AG09309 (cell line): ENCODE measurements at places on chromosomes 16 and 17.

DNA sequence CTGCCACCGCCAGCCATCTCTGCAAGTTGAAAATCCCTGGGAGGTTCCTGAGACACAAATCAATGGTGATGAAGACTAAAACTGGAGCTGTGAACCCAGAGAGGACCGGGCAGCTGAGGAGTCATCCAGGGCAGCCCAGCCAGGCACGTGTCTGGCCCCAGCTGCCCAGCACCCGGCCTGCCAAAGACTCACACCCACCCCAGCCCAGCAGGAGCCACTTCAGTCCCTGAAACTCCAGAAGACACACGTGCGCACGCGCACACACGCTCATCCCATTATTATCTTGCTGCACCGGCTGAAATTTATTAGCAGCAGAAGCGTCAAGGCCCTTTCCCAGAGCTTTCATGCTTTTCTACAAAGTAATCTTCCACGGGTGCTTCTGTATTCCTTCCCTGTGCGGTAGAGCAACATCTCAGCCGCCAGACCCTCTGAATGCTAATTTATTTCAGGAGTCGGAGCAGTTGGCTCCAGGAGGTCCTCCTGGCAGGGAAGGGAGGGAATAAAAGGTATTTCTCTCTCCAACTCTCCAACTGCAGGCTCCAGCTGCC is 59.8 kb upstream of the RBFOX3 start:
- DNase-seq: no peak

DNA sequence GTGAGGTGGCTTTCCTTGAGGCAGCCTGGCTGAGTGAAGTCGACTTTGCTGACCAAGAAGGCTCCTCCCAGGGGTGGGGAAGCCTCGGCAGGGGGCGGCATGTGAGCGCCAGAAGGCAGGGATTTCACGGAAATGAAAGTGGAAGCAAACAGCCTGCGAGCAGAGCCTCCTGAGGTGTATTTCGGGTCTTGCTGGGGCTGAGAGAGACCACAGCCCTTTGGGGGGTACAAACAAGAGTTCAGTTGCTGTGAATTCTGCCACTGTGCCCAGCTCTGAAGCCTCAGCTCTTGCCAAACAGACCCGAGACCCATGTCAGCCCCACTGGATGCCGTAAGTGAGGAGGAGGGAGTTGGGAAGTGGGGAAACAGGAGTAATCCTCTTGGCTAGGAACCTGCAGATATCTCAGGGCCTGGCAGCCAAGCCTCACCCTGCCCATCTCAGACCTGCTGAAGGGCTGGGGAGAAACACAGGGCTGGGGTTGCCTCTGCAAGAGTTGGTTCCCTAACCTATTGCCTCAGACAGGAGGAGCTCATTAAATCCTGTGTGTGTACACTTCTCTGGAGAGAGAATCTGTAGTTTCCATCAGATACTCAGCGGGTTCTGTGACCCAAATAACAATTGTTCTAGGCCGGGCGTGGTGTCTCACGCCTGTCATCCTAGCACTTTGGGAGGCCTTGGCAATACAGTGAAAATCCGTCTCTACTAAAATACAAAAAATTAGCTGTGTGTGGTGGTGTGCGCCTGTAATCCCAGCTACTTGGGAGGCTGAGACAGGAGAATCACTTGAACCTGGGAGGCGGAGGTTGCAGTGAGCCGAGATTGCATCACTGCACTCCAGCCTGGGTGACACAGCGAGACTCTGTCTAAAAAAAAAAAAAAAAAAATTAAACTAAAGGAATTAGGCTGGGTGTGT is at the start of gene IFI35:
Gene IFI35, plus strand, starts transcription at position 146 of the 913 bp plus-strand sequence. Its CDS starts 164 bp downstream, at position 310.
- DNase-seq: no peak

GRCh38 chr16:49529411-49530045 is 155.9 kb downstream of the C16orf78 start:
- DNase-seq: no peak

DNA sequence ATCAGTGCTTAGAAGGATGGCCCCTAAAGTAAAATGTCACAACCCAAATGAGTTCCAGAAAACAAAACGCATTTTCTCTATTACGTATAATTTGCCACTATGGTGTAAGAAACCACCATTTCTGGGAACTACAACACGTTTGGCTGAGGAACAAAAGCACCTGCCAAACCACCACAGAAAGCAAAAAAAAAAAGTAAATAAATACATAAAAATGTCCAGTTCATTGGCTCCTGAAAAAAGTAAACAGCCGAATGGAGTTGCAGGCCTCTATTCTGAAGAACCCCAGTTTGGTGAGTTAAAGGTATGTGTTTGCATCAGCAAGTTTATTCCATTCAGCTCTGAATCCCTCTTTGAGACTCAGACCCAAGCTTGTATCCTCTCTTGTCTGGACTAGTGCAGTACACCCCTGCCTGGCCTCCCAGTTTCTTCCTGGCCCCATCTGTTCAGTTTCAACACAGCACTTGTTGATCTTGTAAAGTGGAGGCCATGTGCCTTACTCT is 36.9 kb downstream of the ERN1 start:
- no peak for DNase-seq

DNA sequence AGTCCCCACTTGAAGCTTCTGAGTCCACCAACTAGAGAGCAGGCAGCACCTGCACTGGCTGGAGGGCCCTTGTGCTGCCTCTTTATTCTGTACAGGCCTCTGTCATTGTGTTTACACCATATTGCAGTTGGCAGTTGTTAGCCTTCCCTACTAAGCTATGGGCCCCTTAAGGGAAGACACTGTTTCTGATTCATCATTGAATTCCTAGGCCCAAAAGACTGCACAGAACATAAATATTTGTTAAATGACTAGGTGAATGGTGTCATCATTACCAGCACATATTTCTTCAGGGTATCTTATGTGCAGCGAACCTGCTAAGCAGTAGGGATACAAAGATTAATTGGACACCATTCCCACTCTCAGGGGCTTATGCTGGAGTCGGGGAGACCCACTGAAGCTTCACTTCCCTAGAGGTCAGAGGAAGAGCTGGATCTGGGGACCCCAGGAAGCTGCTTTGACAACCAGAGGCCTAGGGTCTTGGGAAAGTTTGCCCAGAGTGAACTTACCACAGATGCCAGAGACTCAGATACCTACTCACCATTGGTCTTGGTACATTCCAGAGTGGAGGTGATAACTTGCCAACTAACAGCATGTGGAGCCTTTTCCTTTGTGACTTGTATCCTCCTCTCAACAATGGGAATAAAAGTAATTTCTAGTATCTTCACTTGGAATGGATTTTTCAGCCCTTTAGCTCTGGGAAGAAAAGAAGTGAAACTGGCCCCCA is 28.7 kb upstream of the DDX52 start:
- peak; percentile 81 for DNase-seq

DNA sequence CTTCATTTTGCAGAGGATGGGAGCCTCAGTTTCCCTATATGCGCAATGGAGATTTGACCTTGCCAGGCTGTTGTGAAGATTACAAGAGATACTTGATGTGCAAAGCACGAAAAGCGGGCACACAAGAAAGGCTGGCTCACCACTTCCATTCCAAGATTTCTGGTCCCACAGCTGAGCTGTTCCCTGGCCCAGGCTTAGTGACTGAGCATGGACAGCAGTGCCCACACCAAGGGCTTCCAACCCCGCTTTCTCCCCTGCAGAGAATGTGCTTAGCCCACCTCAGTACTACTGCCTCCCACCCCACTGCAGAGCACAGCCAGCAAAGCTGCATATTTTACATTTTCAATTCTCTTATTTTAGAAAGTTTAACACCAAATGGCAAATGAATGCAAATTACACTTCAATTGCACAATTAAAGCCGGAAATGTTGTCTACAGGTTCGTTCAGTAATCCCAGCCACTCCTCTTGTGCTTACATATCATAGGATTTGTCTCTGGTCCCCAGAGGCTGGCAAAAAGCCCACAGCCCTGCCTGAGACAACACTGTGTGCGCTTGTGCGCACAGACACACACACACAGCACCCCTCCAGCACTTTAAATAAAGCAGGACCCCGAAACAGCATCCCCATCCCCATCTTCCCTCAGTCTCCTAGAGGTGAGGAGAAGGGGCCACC is 51.8 kb downstream of the VAC14 start:
- no peak for DNase-seq

- no peak for DNase-seq
These were observed 30.1 kb upstream of the PMFBP1 start for GRCh38 chr16:72202014-72202413.

GRCh38 chr16:59634004-59634579 is 900.0 kb upstream of the GOT2 start:
- DNase-seq: peak; percentile 27

DNA sequence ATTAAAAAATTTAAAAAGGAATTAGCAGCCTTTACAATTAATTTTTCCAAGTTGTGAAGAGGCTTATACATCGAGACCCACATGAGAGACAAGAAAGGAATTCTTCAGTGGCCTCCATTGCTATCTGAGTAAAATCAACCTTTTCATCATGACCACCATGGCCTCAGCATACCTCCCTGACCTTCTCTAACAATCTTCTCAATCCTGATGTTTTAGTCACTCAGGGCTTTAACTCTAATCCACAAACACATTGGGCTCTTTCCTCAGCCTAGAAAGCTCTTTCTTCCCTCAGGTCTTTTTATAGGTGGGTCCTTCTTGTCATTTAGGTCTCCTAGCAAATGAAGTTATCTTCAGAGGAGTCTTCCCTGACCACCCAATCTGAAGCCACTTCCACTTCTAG is 46.4 kb downstream of the SPOP start:
- DNase-seq: no peak

DNA sequence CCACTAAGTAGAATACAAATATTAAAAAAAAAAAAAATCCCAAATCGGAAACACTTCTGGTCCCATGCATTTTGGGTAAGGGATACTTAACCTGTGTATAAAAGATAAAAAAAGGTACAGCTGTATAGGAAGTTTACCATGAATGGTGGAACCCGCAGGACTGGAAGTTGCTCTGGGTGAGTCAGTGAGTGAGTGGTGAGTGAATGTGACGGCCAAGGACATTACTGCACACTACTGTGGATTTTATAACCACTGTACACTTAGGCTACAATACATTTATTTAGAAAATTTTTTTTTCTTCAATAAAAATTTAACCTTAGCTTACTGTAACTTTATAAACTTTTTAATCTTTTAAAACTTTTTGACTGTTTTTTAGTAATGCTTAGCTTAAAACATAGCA is 71.3 kb upstream of the BCAR1 start:
- no peak for DNase-seq

DNA sequence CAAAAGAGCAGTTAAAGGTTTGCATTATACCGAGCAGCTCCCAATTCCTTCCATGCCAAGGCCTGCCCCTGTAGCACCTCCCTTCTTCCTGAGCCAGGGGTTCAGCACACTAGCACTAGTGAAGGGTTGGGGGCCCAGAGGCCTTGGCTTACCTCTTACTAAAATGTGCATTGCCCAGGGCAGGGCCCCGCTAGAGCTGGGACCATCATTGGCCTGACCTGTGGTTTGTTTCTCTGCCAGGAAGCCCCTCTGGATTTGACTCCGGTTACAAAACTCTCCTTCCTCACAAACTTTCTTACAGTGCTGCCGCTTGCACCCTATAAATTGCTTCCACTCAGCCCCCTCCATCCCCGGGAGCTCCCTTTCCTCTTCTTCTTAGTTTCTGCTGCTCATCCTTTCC is 33.8 kb downstream of the MPRIP start:
- DNase-seq: no peak

DNA sequence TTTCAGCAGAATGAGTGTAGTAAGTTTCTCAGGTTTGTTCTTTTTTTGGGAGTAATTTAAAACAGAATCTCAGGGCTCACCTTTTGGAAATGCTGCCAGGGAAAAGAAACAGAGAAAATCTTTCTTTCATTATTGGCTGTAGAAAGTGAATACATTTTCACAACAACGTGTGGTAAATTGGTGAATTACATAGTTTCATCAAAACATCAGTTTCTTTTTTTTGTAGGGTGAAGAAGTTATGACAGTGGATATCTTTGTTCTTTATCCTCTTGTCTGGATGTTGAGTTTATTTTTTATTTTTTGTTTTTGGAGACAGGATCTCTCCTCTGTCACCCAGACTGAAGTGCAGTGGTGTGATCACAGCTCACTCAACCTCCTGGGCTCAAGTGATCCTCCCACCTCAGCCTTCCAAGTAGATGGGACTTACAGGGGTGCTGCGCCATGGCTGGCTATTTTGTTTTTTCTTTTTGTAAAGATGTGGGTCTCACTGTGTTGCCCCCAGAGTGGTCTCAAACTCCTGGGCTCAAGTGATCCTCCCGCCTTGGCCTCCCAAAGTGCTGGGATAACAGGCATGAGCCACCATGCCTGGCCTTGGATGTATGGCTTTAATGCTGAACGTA is 2.4 kb downstream of the ZNF267 start:
- DNase-seq: no peak
